DMS79 (cell line): ENCODE measurements at places on chromosomes 7 and 10.

- DNase-seq = no peak
Measured at GRCh38 chr7:152520861-152521302, 85.1 kb upstream of the KMT2C start.

- DNase-seq = no peak
Measured at GRCh38 chr10:86756511-86757112, at the start of gene BMPR1A. Gene BMPR1A (plus strand): TSS chr10:86756619. CDS start chr10:86876019, 119,400 bp downstream.

DNA sequence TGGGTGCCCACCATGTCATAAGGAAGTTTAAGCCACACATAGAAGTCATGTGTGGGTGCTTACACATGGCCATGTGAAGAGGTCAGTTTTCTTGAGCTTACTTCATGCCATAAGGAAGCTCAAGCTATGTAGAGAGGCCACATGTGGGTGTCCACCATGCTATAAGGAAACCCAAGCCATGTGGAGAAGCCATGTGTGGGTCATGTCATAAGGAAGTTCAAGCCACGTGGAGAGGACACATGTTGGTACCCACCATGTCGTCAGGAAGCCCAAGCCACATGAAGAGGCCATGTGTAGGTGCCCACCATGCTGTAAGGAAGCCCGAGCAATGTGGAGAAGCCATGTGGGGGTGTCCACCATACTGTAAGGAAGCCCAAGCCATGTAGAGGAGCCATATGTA lies 1089.2 kb upstream of the AUTS2 start:
- DNase-seq = no peak

DNA sequence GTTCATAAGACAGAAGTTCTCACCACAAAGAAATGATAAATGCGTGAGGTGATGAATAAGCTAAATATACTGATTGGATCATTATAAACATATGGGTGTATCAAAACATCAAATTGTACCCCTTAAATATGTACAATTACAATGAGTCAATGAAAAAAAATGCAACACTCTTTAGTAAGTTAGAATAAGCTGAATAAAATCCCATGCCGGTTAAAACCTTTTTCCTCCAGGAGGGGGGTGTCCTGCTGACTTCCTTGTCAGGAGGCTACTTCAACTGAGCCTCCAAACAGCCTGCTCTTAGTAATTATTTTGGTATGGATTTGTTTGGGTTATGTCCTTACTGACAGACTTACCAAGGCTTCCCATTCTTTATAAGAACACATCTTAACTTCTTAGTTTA lies 649.1 kb downstream of the INHBA start:
- no peak for DNase-seq

- DNase-seq = no peak
Measured at GRCh38 chr7:11689096-11689495, 142.9 kb downstream of the THSD7A start.

- DNase-seq = no peak
Measured at GRCh38 chr10:129609551-129609950, 142.5 kb downstream of the MGMT start.

GRCh38 chr10:75234683-75235374 lies 928 bp downstream of the COMTD1 start:
- DNase-seq = no peak

DNA sequence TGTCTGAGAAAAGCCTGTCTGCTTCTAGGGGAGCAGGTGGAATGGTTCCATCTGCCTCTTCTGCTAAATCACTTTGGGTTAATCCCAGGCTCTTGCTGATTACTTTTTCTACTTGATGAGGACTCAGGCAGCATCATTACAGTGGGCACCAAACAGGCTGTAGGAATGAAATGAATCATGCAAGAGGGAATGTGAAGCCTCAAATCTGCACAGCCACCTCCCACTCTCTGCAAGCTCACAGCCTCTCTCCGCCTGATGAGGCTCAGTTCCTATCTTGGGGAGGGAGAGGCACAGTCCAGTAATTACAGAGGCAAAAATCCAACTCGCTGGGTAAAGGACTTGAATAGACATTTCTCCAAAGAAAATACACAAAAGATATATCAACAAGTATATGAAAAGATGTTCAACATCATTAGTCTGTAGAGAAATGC lies 34.0 kb downstream of the HSPA12A start:
- no peak for DNase-seq

DNA sequence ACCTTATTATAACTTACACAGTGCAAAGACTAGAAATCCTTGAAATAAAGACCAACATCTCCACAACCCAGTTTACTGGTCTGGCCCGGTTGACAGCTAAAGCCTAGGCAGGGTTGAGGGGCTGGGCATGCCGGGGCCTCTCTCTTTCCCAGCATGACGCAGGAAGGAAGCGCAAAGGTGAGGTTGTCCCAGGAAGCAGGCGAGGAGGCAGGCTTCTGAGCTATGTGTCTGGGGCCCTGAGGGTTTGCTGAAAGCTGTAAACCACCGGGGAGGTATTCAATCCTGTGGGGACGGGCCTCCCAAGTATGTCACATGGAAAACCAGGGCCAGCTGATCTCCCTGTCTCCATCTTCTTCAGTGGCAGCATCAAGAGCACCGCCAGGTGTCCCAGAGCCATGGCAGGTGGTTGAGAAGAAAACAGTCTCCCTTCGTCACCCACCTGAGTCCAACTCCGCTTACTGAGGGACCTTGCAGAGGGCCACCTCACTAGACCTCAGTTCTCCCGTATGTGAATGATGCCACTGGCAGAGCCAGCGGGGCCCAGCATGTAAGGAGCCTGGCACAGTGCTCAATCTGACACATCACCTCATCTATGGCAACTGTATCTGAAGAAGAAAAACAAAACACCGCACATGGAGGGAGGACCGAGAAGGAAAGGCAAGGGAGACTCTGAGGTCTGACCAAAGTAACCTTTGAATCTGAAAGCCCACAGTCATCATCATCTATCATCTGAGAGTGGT lies 49.5 kb downstream of the FAM53B start:
- no peak for DNase-seq

DNA sequence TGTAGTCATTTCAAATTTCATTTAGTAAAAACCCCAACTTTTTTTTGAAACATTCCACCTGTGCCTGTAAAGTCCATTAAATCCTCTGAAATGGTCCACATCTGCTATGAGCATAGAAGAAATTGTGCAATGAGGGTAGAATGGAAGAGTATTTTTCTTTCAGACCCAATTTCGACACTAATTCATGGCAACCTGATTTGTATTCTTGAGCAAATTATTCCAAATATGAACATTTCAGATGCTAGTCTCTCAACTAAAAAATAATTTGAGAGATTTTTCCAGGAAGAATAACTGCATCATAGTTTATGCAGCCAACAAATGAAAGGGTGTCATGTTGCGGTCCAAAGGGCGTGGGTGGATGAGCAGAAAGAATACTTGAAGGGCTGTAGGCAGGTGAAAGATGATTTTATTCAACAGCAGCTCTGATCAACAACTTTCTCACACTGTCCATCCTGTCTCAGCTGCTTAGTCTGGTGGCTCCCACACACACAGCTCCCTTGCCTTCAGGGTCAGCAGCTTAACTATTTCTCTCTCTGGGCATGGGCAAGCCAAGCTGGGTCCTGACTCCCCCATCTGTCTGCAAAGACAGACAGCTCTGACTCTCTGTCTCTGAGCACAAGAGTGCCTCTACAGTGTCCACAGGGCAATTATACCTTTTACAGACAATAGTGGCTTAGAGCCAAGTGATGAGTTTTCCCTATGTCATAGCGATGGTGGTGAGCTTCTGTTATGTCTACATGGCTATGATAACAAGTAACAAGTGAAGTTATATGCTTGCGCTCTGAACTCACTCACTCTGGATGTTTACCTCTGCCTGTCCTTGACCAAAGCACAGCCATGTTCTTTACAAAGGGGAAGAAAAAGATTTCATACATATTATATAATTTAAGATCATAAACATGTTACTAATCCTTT lies 11.5 kb downstream of the STEAP2 start:
- DNase-seq = no peak

DNA sequence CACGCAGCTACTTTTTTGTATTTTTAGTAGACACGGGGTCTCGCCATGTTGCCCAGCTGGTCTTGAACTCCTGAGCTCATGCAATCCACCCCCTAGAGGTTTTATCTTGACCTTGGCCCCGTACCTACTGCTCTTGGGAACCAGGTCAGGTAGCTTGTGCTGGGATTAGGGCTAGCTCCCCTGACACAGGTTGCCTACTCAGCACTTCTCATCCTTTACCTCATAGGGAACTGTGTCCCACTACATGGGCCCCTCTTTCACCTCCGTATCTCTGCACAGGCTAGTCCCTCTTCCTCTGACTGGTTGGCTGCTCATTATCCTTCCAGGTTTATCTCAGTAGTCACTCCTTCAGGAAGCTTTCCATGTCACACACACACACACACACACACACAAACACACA lies 58.0 kb upstream of the ITPRID1 start:
- no peak for DNase-seq

DNA sequence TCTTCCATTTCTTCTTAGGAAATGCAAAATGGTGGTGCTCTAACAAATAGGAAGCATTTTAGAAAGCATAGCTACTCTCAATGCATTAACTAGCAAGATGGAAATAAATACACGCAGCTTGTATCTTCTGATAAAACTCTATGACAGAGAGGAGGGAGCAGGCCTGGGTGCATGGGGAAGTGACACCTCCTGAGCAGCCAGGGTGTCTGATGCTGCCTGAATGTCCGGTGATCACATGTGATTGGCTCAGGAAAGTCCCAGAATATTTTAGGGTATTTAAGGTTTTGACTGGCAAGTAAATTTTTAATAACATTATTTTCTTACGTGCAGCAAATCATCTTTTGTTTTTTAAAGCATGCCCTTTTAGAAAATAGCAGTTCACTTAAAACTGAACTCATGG lies 261.0 kb upstream of the KLF6 start:
- DNase-seq = no peak

DNA sequence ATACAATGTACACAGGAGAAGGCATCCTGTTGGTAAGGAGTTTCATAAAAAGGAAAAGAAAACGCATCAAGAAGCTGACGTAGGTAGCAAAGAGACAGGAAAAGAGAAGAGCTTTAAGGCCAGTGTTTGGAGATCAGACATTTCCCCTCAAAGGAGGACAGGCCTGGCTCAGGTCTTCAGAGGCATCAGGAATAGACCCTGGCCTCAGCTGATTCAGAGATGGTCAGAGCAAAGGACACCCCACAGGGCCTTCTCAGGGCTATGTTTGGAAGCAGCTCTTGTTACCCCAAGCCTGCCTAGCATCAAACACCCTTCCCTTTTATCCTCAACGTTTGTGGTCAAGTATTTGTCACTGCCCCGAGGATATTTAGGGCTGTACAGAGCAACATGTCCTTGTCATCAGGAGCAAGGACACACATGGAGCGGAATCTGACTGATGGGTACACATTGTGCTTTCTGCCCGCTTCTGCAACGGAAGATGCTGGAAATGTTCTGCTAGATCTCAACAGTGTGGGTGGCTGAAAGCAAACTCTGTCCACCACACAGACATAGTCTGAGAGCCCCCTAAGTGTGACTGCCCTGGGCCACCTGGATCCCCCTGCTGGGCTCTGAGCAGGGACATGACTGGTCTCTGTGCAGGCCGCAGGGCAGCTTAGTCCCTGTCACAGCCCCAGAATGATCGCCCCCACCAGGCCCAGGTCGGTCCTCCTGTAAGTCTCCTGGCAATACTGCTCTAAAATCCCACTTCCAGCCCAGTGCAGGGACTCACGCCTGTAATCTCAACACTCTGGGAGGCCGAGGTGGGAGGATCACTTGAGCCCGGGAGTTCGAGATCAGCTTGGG lies 1.0 kb upstream of the ZDHHC4 start:
- no peak for DNase-seq

DNA sequence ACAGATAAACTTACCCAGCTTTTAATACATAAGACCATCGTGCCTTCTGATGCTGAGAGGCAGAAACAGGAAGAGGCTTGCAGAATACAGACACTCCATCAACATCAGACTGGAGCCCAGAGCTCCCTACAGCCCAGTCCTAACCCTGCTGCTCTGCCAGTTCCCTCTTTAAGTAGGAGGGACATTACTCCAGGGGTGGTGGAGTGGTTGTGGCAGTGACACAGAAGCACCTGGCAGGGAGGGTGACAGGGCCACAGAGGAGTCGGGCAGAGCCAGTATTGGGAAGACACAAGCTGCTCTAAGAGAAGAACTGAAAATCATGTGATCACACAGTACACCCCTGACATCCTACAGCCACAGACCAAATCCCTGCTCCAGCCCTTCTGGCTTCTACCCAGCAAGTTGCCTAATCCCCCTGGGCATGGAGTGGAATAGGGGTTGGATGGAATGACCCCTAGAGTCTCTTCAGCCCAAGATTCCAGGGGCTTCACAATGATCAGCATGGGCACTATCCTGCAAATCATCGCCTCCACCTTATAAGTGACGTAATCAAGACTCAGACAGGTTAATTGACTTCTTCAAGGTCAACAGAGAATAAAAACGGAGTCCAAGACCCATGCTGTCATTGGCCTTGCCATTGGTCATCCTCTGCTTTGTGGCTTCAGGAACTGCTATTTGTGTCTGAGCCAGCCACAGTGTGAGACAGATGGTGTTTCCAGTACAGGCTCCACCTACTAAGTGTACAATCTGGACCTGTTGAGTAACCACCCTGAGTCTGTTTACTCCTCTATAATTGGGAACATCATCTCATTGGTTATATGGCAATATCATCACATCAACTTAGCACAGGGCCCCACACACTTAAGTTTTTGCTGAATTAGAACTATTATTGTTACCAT lies 61.1 kb upstream of the ZMIZ1 start:
- DNase-seq = no peak

- no peak for DNase-seq
Measured at GRCh38 chr10:95503001-95503400, 58.2 kb downstream of the SORBS1 start.

DNA sequence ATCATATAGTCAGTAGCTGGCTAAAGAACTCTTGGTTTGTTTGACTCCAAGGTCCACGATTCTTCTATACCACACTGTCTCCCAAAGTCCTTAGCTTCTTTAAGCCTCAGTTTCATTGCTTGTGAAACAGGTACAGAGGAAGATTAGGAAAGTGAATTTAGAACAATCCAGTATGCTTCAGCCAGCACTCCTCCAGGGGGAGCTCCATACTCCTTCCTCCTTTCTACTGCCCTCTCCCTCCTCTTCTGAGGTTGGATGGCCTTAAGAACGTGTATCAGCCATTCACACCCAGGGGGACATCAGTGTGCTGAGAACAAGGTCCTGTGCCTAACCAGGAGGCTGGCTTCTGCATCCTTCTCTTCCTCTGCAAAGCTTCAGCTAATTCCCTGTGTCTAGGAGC lies 54.8 kb upstream of the CALD1 start:
- DNase-seq = no peak

- no peak for DNase-seq
Measured at GRCh38 chr7:8109196-8110022, 140.8 kb downstream of the GLCCI1 start.

GRCh38 chr7:128875523-128875948 lies 12.9 kb downstream of the ATP6V1F start:
- no peak for DNase-seq

- DNase-seq = no peak
Measured at GRCh38 chr7:24911213-24911603, 68.8 kb downstream of the OSBPL3 start.

- no peak for DNase-seq
Measured at GRCh38 chr7:101634196-101634717, 5.2 kb upstream of the MYL10 start.

GRCh38 chr10:26887611-26888215 lies 27.0 kb upstream of the ABI1 start:
- no peak for DNase-seq
